ENCODE measurements at places on chromosomes 2 and 18. TPM values are rescaled to one million over a fixed set of nuclear protein-coding genes. Genes with fewer than 3 reads are reported as not detected.
A peak's percentile ranks its signal among the peaks of the same experiment; 100 is the strongest.

GRCh38 chr2:14125624-14126293 lies 506.8 kb upstream of the LRATD1 start:
- no peak for DNase-seq

The INHBB gene
- total RNA-seq = 0.50 TPM

DNA sequence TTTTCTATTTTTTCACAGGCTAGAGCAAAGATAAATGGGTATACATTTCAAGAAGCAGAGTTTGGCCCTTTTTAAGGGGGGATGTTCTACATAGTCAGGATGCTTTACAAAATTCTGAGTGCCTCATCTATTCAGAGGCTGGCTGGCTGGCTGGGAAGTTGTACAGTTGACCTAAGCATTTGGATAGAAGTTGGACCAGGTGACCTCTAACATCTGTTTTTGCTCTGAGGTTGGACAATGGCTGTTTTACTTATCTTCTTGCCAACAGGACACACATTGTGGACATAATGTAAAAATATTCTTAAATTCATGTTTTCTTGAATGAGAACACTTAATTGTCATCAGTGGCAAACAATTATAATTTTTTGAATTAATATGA lies 205.4 kb downstream of the PTPRM start:
- no peak for DNase-seq

- DNase-seq = no peak
These were observed 268.5 kb upstream of the CCDC68 start for GRCh38 chr18:55227771-55228170.

- DNase-seq = no peak
These were observed 516.6 kb upstream of the ZEB2 start for GRCh38 chr2:145036421-145037011.

GRCh38 chr2:233418761-233419546 lies 64.7 kb downstream of the DGKD start:
- DNase-seq = no peak

The TSPYL6 gene
- total RNA-seq = not detected

The DCTN1 gene
- 129 TPM for total RNA-seq

- no peak for DNase-seq
These were observed 44.5 kb upstream of the SERTAD2 start for GRCh38 chr2:64698177-64698643.

The PLCD4 gene
- total RNA-seq = 0.27 TPM

DNA sequence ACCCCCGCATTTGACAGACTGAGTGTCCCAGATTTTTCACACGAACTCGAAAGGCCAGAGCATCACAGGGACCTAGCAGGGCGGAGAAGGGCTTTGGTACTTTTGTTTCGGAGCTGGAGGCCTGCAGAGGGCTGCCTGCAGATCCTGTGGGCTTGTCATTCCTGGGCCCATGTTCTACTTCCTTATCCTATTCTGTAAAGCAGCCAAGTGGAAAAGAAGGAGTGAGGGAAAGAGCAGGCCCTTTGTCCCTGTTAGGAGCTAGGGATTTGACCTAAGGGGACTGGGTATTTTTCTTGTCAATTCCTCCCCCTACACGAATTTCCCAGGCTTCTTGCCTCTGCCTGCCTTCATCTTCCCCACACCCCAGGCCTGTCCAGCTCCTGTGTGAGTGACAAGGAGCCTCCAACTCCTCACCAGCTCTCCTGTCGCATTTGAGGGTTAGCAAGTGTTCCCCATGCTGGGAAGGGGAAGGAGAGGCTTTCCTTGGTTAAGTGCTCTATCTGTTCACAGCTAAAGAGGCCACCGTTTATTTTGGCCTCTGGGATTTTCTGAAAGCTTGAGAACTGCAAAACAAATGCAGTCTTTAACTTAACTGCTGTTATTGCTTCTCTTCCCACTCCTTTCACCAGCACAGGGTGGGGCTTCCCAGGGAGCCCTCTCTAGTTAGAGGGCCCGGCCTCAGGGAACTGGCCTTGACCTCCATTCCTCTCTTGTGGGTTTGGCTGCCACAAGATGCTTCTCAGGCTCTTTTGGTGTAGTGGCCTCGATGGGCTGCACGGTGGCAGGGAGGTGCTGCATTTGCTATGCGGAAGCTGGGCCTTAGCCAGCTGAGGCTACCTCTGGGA lies 61.2 kb downstream of the SGPP2 start:
- no peak for DNase-seq

DNA sequence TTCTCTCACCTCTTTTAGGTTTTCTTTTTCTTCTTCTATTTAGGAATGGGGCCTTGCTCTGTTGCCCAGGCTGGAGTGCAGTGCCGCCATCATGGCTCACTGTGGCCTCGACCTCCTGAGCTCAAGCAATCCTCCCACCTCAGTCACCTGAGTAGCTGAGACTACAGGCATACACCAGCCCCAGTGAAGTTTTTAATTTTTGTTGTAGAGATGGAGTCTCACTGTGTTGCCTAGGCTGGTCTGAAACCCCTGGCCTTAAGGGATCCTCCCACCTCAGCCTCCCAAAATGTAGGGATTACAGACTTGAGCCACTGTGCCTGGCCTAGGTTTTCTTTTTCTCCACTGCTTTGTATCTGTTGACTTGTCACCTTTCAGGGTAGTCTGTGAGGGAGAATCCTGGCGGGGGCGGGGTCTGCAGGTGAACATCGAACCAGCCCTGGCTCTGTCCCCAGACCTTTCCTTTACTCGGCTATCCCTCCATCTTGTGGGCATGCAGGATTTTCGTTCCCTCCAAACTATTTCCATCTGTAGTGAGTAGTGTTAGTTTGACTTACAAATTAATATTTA lies 21.7 kb downstream of the NCK2 start:
- DNase-seq = no peak

The SERPINE2 gene
- 84.9 TPM for total RNA-seq

DNA sequence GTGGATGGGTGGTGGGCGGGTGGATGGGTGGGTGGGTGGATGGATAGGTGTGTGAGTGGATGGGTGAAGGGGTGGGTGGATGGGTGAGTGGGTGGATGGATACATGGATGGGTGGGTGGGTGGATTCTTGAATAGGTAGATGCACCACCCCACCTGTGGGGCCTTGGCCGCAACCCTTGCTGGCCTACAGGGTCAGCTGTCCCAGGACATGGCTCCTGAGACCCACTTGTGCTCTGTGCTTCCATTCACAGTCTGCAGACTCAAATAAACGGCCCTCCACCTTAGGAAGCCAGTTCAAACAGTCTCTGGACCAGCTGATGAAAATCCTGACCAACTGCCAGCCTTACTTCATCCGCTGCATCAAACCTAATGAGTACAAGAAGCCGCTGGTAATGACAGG lies 54.4 kb downstream of the MYO7B start:
- DNase-seq = no peak

DNA sequence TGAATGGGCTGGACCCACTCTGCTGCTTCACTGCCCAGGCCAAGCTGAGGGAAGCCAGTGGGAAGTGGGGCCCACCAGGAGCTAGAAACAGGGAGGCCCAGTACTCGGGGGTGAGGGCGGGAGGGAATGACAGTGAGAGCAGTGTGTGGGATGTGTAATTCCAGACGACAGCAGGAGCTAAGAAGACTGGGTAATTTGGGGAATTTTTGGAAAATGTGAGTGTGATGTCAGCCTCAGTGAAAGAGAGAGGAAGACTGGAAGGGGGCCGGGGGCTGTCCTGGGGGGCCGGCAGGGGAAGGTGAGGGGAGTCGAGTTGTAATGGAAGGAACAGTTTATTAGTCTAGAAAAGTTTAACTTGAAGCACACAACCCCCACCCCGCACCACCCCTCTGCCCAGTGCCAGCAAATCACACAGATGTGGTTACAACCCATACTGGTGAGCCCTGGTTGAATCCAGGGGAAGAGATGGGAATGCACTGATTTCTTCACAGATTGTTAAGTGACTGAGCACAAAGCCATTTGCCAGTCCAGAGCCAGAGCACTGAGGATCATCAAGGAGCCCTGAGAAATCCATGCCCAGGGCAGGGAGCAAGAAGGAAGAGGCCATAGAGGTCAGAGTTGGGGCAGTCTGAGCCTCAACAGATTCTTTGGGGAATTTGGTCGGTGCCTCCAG lies 76.7 kb upstream of the PKDCC start:
- DNase-seq = no peak

- DNase-seq = no peak
These were observed 587.0 kb upstream of the DSEL start for GRCh38 chr18:68103561-68103960.

The EDAR gene
- total RNA-seq = 1.0 TPM

GRCh38 chr2:158463496-158464095 lies 6.8 kb downstream of the PKP4 start:
- no peak for DNase-seq

DNA sequence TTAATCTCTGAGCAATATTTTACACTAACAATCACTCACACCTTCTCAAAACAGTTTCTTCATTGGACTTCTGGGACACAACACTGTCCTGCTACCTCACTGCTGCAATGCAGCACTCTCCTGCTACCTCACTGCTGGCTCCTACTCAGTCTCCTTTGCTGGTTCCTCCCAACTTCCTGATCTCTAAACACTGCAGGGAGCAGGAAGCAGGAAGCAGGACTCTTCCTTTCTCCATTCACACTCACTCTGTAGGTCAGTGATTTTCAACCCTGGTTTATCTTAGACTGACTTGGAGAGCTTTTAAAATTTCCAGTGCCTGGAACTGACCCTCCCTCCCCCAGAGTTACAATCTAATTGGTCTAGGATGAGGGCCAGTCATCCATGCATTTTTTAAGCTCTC lies 243.4 kb upstream of the RBBP8 start:
- DNase-seq = no peak

The MEP1B gene
- not detected for total RNA-seq

DNA sequence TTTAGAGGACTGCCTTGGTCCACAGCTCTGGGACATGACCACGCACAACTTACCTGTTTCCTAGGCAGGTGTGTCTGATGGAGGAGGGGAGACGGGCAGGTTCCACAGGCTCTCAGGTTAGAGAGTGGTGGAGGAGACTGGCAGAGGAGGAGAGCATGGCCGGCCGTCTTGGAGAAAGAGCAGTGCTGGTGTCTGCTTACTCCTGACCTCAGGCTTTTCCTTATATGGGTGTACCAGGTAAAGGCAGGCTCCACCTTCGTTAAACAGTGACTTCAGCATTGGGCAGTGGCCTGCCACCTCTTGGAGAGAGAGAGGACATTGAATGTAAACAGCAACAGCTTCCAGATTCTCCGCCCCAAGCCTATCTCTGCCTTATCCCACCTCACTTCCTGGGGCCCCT lies at the start of gene CAPN13:
Gene CAPN13 (minus strand): TSS at position 198 of the 400 bp plus-strand sequence. CDS start 20,121 bp downstream, outside the sequence.
- DNase-seq = peak; percentile 12

- DNase-seq = no peak
These were observed 2.4 kb downstream of the MYL12B start for GRCh38 chr18:3264362-3264761.

DNA sequence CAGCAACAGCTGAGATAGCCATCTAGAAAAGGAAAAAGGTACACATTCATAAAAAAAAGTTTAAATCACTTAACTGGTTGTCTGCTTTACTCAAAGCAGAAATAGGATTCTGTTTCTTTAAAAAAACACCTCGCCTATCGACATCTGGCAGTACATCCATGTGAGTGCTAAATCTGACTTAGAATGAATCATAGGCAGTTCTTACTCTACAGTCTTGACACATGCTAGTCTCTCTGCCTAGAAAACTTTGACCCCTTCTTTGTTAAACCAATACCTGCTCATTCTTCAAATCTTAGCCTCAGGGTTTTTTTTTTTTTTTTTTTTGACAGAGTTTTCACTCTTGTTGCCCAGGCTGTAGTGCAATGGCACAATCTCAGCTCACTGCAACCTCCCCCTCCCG lies 37.1 kb upstream of the GPR75 start:
- DNase-seq = peak; percentile 37

- no peak for DNase-seq
These were observed 19.7 kb downstream of the CCDC102B start for GRCh38 chr18:68817584-68817983.

- DNase-seq = no peak
These were observed 45.5 kb upstream of the LRRTM4 start for GRCh38 chr2:77567723-77568122.

- no peak for DNase-seq
These were observed 2.3 kb upstream of the VSNL1 start for GRCh38 chr2:17538022-17538843.

DNA sequence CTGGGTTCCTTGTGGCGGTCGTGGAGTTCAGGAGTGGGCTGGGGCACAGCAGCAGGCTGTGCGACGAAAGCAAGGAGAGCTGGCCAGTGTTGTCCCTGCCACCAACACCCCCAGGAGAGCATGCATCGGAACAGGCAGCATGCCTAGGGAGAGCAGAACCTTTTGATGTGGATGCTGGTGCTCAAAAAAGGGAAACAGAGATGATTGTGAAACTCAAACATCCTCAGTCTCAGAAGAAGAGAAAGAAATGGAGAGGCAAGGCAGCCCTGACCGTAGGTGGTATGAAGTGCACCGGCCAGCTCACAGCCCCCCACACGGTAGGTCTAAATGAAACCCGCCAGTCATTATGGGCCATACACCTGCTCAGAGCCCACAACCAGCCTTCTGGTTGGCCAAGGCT lies 253.4 kb downstream of the GBX2 start:
- DNase-seq = no peak

The CPLX4 gene
- not detected for total RNA-seq

GRCh38 chr2:45722477-45722876 lies 71.0 kb downstream of the PRKCE start:
- no peak for DNase-seq

GRCh38 chr2:225737556-225737955 lies 338.0 kb downstream of the NYAP2 start:
- DNase-seq = no peak

The PDE1A gene
- 0.08 TPM for total RNA-seq

DNA sequence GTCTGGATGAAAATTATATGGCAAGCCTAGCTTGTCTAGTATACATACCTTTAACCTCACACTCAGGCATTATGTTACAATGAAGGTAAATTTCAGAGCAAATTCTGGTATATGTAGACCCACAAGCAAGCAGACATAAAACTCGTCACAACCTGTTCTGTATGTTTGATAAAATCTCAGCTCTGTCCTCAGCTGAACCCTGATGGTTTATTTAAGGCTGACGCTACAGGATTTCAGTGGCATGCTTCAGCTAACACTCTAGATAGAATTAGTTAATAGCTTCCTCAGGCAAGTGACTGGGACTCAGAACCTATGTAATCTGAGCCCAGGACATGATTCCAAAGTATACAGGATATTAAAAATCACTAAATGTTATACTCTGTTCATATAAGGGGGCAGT lies 68.2 kb upstream of the MC2R start:
- no peak for DNase-seq

The ERBB4 gene
- 2.6 TPM for total RNA-seq

- DNase-seq = no peak
These were observed 666.5 kb upstream of the FANCL start for GRCh38 chr2:58907644-58908043.

The IL36B gene
- not detected for total RNA-seq

DNA sequence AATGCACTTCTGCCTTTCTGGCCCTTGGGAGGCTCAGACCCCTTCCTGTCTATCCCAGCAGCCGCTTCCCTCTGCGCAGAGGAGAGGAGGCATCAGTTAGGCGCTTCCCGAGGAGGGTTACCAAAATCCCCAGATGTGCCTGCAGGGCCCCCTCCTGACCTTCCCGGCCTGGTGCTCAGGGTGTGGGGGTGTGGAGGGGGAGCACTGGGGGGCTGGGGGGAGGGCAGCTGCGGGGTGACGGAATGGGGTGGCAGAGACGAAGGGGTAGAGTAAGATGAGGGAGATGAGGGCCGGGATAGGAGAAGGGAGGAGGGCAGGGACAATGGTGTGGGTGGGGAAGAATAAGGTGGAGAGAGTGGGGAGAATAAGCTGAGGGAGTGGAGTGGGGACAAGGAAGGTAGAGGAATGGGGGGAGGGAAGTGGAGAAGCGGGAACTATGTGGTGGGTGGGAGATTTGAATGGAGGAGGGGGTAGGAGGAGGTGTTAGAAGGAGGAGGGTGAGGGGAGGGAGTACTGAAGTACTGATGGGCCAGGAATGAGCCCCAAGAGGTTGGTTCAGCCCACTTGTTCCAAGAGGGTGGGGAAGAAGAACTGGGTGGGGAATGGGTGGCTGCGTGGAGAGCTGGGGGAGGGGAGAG lies 6.5 kb upstream of the ZAP70 start:
- no peak for DNase-seq
